HAP-1 (cell line): ENCODE measurements at places on chromosomes 11 and 22.

- DNase-seq = no peak
Measured at GRCh38 chr22:17861909-17862308, 87.6 kb upstream of the BID start.

DNA sequence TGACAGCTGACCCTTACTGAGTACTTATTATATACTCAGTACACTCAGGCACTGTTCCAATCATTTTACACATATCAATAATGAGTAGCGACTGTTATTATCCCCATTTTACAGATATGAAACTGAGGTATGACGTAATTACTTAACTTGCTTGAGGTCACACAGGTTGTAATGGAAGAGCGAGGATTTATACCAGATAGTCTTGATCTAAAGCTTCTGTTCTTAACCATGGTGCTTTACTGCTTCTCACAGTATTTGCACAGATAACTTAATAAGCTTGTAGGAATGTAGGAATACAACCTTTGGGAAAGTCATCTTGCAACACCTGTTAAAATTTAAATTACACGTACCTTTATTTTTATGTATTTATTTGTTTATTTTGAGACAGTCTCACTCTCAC is 31.7 kb upstream of the TMEM135 start:
- DNase-seq = no peak

- DNase-seq = no peak
Measured at GRCh38 chr11:67666676-67667489, 7.5 kb downstream of the ALDH3B2 start.

DNA sequence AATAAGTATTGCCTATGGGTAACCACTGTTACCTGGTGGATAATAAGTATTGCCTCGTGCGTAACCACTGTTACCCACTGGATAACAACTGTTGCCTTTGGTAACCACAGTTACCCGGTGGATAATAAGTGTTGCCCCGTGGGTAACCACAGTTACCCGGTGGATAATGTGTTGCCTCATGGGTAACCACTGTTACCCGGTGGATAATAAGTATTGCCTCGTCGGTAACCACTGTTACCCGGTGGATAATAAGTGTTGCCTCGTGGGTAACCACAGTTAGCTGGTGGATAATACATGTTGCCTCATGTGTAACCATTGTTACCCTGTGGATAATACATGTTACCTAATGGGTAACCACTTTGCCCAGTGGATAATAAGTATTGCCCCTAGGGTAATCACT is 9.8 kb upstream of the NXPE4 start:
- DNase-seq = no peak

DNA sequence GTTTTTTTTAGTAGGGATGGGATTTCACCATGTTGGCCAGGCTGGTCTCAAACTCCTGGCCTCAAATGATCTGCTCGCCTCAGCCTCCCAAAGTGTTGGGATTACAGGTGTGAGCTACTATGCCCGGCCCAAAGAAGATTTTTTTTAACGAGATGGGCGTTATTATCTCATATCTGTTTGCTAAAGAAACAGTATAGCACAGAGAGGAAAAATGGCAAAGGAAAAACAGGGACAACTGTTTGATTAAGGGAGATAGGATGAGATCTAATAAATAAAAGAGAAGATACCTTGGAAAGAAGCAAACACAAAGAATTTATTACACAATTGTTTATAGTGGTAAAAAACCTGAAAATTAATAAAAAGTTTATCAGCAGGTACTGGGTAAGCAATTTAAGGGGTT is 10.4 kb upstream of the CEP295 start:
- DNase-seq = no peak

DNA sequence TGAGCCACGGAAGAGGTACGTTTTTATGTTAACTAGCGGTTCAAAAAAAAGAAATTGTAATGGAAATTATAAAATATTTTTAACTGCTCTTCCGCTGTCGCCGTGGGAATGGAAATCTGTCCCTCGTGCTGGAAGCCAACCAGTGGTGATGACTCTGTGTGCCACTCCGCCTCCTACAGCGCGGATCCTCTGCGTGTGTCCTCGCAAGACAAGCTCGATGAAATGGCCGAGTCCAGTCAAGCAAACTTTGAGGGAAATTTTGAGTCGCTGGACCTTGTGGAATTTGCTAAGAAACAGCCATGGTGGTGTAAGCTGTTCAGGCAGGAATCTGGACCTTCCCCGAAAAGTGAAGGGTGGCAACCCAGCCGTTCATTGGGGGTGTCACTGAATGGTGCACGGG is 2.9 kb upstream of the CBX7 start:
- DNase-seq = no peak

GRCh38 chr11:103043826-103044678 is 47.9 kb downstream of the DCUN1D5 start:
- no peak for DNase-seq

- no peak for DNase-seq
Measured at GRCh38 chr11:35146074-35146521, 7.1 kb downstream of the CD44 start.

DNA sequence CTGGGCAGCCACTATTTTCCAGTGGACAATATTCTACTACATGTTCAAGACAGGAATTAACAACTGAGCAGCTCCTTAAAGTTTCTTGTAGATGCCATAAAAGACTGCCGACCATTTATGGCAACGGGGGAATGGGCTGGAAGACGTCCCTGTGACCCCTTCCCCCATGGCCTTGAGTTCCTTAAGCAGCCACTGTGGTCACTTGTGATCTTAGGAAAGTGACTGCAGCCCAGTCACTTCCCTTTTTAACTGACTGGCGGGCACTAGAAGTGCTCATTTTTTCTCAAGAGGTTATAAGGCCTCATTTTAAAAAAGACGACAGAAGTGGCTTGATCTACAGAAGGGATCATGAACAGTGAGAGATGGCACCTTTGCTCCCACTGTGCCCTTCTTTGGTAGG is 153.2 kb upstream of the NARS2 start:
- DNase-seq = no peak

DNA sequence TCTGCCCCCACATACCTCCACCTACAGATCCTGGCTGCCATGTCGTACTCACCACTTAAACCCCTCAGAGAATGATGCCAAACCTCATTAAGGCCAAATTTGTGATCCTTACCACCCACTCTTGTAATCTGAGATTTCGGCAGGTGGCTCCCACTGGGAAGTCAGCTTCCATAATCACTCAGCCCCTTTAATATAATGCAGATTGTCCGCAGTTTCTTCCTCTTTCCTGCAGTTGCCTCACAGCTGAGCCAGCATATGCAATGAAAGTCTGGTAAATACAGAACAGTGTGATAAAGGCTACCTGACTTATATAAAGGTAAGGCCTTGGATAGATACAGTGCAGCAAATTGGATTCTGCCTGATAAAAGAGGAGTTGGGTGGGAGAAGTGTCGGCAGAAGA is 515.2 kb upstream of the TENM4 start:
- no peak for DNase-seq

DNA sequence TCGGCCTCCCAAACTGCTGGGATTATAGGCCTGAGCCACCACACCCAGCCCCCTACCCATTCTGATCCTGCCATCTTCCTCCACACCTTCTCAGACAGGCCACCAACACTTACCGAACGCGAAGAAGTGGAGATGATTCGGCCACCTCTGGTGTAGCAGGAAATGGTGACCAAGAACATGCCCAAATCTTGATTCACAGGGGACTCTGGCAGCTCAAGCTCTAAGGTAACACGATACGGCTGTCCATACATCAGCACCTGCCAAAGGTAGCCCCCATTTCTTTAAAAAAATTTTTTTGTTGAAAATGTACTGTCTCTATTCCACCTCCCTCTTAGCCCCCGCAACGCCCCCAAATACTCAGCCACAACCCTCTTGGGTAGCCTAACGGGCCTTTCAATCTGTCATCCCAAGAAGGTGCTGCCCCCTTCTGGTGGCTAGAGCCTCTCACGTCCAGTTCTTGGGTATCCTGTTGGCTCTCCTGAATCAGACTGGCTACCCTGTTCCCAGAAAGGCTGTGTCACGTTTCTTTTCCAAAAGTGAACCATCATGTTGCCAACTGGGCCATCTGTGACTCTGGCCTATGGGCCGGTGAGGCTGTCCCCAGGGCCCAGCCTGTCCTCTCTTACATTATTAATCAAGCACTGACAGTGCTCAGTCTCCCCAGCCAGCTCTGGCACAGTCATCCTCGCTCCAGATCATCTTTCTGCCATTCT is 5.3 kb upstream of the LRRN4CL start:
- DNase-seq = peak; percentile 84

GRCh38 chr11:31807799-31808667 is 3.1 kb downstream of the PAX6 start:
- no peak for DNase-seq

- no peak for DNase-seq
Measured at GRCh38 chr11:33682446-33682845, 18.2 kb downstream of the C11orf91 start.
